Left hindlimb (tissue), 1 donor: ENCODE measurements at places on chromosomes 2 and 18.

DNA sequence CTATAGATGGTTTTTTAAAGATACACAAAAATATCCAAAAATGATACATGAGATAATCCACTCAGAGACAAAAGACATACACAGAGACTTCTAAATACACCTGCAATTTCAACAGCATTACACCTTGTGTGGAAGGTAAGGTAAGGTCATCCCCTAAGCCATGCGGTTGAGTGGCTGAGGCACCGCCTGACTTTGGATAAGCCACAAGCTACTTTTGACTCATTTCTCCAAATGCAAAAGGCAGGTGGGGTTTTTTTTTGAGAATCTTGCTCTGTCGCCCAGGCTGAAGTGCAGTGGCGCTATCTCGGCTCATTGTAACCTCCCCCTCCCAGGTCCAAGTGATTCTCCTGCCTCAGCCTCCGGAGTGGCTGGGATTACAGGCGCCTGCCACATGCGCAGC lies 13.1 kb downstream of the AP1S3 start:
- no peak for DNase-seq

- DNase-seq: peak; percentile 51
These were observed 2.0 kb downstream of the SP9 start for GRCh38 chr2:174336501-174337336.

- DNase-seq: no peak
These were observed 213.0 kb upstream of the RAB6C start for GRCh38 chr2:129766374-129766993.

GRCh38 chr2:10614939-10615338 lies 74.8 kb downstream of the NOL10 start:
- no peak for DNase-seq

DNA sequence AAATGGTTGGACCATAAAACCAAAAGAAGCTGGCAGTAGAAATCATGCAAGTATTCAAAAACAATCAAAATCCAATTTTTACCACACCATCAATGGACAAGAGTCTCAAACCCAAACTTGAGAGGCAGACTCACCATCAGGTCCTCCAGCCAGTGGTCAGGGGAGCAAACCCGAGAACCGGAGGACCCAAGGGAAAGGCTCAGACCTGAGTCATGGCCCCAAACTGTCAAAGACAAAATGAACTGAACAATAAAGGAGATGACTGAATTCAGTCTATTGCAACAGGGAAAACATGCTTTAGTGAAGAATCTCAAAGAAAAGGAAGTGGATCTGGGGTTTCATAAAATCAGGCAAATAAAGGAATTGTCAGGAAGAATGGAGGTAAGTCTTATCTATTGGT lies 150.7 kb upstream of the MGAT5 start:
- DNase-seq: no peak

DNA sequence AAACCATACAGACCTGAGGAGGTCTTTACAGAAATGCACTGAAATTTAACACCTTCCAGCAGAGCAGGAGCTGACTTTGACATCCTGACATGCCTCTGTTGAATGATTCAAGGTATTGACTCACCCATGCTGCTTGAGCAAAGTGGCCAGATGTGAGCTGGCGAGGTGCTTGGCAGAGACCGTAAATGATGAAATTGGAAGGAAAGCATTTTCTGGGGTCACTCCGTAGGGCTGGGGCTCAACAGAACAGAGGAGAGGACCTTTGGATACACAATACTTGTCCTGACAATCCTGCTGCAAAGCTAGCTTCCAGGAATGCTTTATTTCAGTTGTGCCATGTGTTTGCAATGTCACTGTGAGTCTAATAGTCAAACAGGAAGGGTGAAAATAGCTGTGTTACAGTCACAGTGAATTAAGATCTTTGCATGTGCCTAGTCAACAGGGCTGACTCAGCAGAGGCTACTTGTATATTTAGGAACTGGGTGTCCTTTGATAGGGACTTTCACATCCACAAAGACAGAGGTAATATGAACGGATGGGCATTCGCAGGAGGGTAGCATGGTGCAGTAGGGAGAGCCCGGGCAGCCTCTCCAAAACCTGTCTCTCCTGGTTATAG lies 31.6 kb upstream of the NCK2 start:
- DNase-seq: no peak

DNA sequence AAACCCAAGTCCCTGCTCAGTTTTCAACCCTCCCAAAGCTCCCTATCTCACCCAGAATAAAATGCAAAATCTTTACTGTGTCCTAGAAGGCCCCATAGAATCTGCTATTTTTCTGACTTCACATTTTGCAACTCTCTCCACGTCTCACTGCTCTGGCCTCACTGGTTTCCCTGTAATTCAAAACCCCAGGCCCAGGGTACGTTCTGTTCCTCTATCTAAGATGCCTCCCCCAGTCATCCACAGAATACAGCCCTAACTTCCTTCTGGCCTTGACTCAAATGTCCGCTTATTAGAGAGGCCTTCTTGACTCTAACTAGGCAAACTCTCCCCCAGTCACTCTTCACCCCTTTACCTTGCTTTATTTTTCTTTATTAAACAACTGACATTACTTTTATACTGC lies 42.0 kb downstream of the FAM161A start:
- no peak for DNase-seq

GRCh38 chr18:26438980-26439379 lies 109.4 kb downstream of the KCTD1 start:
- no peak for DNase-seq

GRCh38 chr2:120617055-120617454 lies 118.6 kb upstream of the GLI2 start:
- no peak for DNase-seq

DNA sequence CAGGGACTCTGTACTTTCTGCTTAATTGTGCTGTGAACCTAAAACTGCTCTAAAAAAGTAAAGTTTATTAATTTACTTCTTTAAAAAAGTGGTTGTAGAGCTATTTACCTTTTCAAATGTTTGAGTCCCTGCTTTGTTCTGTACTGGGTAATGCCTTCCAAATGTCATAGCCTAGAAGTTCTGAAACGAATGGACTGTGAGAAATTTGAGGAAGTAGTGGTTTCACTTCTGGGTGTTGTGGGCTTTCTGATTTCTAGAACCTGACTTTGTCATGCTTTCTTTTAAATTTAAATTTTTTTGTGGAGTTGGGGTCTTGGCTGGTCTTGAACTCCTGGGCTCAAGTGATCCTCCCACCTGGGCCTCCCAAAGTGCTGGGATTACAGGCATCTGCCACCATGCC lies 44.6 kb downstream of the SMAD4 start:
- DNase-seq: no peak

GRCh38 chr2:204114295-204115136 lies 178.0 kb downstream of the ICOS start:
- no peak for DNase-seq

DNA sequence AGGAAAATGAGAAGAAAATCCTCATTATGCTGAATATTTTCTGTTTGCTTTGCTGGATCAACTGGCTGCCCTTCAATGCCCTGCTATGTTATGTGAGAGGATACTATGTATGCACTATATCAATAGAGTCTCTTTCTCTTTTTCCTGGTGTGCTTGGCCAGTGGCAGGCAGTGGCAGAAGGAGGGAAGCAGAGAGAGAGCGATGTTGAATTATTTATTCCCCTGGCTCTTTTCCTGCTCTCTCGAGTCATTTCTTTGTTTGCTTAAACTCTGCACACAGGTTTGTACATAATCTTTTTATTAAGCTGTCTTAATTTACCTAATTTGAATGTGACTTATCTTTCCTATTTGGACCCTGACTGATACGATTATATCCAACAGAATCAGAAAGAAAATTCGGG lies 1727.3 kb downstream of the SUCLG1 start:
- DNase-seq: no peak

- DNase-seq: no peak
These were observed 251.7 kb downstream of the TSN start for GRCh38 chr2:122007126-122007525.

- DNase-seq: peak; percentile 80
These were observed 134.5 kb downstream of the NAPG start for GRCh38 chr18:10660179-10660884.

GRCh38 chr2:101047075-101047766 lies 45.1 kb downstream of the RPL31 start:
- no peak for DNase-seq

- no peak for DNase-seq
These were observed 26.7 kb downstream of the RAB1A start for GRCh38 chr2:65103013-65103715.

DNA sequence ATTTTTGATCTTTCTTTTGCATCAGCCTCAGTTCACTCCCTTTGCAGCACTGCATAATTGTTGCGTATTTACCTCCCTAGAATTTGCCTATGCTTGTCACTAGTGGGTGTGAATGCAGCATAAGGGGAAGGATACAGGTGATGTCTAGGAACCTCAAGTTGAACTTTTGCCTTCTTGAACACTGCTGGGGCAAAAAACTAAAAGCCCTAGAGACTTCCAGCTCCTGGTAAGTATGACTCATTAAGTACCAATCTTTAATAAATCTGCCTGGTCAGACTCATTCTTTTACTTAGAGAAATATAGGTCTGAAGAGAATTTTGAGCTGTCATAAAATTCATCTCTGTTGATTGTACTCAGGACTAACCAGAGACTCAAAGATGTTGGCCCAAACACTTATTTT lies 547.3 kb upstream of the FANCL start:
- DNase-seq: no peak

- peak; percentile 87 for DNase-seq
These were observed 867 bp upstream of the TTL start for GRCh38 chr2:112481050-112481527.

DNA sequence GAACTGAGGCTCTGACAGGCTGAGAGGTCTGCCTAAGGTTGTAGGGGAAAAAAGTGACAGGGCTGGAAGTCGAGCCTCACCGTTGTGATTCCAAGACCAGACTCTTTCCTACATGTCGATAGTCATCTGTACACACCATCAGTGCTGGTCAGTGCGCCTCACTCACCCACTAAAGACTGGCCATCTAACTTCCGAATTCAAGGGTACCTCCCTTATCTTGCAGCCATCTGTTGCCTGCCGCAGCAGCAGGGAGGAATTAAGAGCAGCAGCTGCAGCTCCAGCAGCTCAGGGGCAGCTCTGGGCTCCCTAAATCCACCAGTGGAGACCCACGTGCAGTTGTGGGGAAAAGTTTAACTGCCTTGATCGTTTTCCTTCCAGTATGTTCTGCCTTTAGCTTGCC lies 32.6 kb upstream of the GPR39 start:
- no peak for DNase-seq

GRCh38 chr2:224884188-224884587 lies 158.1 kb downstream of the DOCK10 start:
- no peak for DNase-seq

DNA sequence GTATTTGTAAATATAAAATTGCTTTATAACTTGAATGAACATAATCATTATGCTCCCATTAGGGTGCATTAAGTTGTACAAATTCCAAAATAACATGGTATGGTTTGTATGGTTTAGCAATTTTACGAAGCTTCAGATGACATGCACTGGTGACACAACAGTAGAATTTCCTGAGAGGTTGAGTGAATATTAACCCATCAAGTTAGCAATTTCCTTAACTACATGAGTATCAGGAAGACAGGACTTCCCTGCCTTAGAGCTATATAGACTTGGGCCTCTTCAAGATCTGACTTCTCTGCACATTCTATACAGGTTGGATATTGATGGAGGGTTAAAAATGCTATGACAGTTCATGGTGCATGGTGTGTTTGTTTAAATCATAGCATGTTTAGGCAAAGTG lies 60.2 kb downstream of the ZC3H6 start:
- no peak for DNase-seq

GRCh38 chr2:170411660-170412059 lies 233.7 kb downstream of the MYO3B start:
- no peak for DNase-seq

DNA sequence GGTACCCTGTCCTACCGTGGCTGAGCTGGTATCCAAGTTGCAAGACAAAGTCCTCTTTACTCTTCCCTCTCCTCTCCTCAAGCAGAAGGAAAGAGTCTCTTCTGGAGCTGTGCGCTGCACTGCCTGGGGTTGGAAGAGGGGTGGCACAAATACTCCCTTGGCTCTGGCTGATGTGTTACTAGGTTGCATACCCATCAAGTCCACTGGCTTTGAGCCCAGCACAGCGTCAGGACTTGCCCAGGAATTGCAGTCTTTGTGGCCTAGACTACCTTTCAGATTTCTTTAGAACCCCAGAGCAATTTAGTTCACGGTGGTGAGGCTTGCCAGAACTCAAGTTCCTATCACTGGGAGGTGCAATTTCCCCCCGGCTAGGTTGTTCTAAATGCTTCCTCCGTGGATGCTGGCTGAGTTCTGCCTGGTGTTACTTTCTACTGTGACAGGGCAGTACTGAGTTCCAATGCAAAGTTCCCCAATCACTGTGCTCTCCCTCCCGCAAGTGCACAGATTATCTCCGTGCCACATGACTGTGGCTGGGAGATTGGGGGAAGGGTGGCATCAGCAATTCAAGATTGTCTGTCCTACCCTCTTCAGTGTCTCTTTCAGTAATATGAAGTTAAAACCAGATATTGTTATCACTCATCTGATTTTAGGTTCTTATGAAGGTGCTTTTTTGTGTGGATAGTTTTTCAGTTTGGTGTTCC lies 13.4 kb downstream of the MYO3B start:
- no peak for DNase-seq

GRCh38 chr2:120418174-120418787 lies 72.3 kb downstream of the INHBB start:
- DNase-seq: no peak

- DNase-seq: no peak
These were observed 118.9 kb downstream of the WDR7 start for GRCh38 chr18:56770097-56770496.

- DNase-seq: no peak
These were observed 286.1 kb downstream of the SOX11 start for GRCh38 chr2:5978131-5978751.

DNA sequence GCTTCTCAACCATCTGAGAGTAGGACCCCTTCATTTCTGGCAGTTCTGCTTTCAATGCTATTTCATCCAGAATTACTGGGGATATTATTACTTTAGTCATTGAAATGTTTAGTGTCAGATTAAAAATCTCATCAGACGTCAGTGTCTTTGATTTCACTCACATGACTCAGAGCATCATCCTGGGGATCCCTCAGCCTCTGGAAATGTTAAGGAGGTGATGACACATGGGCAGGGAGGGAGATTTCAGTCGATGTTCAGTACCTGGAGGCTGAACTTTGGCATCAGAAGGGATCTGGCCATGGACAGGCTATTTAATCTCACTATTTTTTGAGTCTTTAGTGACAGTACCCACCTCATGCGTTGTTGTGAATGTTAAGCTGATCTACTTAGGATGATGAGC lies 39.1 kb downstream of the OSBPL6 start:
- DNase-seq: no peak

GRCh38 chr2:45282646-45283045 lies 273.4 kb upstream of the SIX2 start:
- DNase-seq: no peak

- DNase-seq: no peak
These were observed 112.2 kb upstream of the PXDN start for GRCh38 chr2:1856475-1856874.

- DNase-seq: no peak
These were observed 1033.4 kb downstream of the SOCS6 start for GRCh38 chr18:71322201-71322600.
